Glutamatergic neuron (in vitro differentiated cells): ENCODE measurements at places on chromosomes 16 and 17.

DNA sequence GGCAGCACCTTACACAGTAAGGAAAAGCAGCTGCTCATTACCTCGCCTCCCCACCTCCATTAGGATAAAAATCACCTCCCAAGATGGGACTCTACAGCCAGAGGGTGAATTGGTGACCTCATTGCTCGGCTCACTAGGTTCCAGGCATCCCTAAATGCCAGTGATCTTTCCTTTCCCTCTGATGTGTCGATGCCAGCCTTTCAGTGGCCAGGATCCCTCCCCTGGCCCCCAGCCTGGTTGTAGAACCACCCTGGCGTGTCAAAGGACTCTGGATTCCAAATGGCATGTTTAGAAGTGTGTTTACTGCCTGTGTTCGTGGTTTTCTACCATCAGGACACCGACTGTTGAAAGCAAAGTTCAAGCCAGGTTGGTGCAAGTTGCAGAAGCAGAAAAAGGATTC is 72.1 kb upstream of the LYRM9 start:
- no peaks in the 10 kb centered on the region for H3K36me3 ChIP-seq
- H3K27ac ChIP-seq, result no peak overlapping the region
- peaks cover 6% of the 10 kb centered on the region for H3K27me3 ChIP-seq

GRCh38 chr17:47119746-47120520 is 69.2 kb downstream of the CDC27 start:
- peaks cover 5% of the 10 kb centered on the region for H3K4me1 ChIP-seq
- H3K36me3 ChIP-seq, result no peaks in the 10 kb centered on the region
- H3K27ac ChIP-seq, result no peak overlapping the region
- no peak overlapping the region for H3K4me3 ChIP-seq
- no peaks in the 10 kb centered on the region for H3K27me3 ChIP-seq

DNA sequence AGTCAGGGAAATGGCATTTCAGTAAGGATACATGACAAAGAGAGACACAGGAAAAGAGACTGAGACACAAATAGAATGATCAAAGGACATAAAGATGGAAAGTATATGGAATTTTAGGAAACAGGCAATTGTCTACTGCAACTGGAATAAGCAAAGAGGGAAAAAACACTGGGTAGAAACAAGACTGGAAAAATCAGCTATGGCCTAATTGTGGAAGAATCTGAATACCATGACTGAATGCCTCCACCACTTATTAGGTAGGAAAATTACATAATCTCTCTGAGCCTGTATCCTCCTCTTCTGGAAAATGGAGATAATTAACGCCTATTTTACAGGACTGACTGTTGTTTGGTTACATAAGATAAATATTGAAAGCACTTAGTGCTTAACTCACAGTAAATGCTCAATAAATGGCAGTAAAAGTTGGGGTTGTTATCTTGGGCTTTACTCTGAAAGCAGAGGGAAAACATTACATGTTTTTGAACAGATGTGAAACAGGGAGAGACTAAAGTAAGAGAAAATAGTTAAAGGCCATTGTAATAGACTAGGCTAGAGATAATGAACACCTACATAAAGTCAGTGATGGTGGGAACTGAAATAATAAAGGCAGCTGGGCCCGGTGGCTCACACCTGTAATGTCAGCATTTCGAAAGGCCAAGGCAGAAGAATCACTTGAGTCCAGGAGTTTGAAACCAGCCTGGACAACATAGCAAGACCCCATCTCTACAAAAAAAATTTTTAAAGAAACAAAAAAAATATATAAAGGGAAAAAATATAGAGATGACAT is 63.5 kb upstream of the C17orf78 start:
- no peak for DNase-seq
- no peak overlapping the region for H3K4me3 ChIP-seq
- no peaks in the 10 kb centered on the region for H3K36me3 ChIP-seq
- peaks cover 10% of the 10 kb centered on the region for H3K4me1 ChIP-seq
- no peak overlapping the region for H3K27ac ChIP-seq

DNA sequence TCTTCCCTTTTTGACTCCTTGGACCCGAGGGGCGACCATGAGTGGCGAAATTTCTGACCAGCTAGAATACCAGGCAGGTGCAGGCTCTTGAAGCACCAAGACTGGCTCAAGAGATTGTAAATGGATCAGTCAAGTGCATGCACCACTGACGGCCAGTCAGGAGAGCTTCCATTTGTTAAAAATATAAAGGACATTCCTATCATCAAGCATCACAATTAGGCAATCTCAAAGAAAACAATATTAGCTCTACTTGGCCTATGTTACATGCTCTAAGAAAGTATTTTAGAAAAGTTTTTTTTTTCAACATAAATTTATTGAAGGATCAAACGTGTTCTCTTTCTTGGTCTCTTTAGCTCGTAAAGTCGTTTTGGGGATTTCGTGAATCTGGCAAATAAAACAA is 1.5 kb upstream of the PRKCA start:
- peaks cover 4% of the 10 kb centered on the region for H3K4me1 ChIP-seq
- H3K27ac ChIP-seq, result no peak overlapping the region
- DNase-seq, result no peak
- H3K36me3 ChIP-seq, result peaks cover 5% of the 10 kb centered on the region

DNA sequence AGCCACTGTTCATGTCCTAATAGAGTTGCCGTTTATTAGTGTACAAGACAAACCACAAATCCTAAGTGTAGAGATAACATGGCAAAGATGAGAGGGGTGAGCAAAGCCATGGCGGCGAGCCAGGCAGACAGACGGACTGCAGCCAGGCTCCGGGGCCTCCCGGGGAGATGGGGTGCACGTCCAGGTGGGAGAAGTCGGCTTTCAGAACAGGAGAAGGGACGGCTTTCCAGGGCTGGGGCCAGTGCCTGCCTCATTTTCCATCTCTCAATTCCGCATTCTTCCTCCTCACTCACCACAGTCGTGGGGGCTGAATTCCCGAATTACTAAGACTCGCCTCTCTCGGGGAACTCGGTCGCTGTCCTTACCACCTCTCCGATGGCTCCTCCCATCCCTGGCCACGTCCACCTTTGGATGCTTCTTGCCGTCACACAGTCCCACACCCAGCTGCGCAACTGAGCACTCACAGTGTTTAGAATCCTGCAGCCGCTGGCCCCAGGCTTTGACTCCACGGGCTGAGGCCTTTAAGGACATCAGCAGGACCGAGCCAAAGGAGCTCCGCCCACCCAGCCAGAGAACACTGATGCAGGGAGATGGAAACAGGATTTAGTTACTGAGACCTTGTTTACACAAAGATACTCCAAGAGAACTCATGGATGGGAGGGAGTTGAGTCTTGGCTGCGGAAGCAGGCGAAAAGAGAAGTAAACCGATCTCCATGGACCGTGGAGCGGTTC is 59.7 kb downstream of the RNF112 start:
- H3K4me1 ChIP-seq, result no peaks in the 10 kb centered on the region
- DNase-seq, result no peak
- H3K27ac ChIP-seq, result no peak overlapping the region
